ENCODE measurements at places on chromosomes 16 and 17.

DNA sequence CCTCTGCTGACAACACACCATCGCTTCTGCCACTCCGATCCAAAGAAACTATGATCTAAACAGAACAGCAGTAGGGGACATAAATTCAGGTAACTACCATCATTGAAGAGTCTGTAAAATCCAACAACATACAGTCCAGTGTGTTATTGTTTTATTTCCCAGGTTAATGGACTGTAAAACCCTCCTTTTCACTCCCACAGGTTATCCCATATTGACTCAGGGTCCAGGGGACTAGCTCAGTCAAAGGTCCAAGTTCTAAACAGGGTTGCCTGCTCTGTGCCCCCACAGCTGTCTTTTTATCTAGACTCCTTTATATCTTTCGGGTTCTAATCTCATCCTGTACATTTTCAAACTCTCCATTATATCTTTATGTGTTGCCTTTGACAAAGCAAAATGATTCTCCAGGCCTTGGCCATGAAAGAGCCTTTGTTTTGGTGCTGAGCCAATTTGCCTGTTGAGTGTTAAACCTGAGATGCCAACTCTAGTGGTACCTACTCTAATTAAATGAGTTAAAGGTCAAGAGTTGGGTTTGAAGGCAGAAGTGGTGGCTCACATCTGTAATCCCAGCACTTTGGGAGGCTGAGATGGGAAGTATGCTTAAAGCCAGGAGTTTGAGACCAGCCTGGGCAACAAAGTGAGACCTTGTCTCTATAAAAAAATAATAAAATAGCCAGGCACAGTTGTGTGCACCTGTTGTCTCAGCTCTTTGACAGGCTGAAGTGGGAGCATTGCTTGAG lies 80.5 kb downstream of the SNX11 start:
- DNase-seq = no peak

- DNase-seq = no peak
Observed at GRCh38 chr16:17204644-17205043, 266.1 kb downstream of the XYLT1 start.

DNA sequence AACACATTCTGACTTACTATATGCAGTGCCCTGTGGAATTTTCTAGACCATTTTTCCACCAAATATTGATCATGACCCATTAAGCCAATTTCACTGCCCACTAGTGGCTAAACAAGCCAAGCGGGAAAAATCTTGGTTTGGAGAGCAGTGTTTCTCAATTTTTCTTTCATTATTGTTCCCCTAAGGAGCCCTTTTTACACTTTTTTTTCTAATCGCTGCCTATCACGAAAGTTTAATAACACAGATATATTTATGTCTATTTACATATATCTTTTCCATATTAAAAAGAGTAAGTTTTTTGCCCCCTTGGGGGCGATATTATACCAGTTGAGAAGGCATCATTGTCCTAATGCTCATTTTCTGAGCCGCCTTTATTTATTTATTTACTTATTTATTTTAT lies 10.8 kb upstream of the TLCD3B start:
- no peak for DNase-seq

GRCh38 chr17:15479703-15480102 lies 12.3 kb upstream of the CDRT4 start:
- DNase-seq = no peak

DNA sequence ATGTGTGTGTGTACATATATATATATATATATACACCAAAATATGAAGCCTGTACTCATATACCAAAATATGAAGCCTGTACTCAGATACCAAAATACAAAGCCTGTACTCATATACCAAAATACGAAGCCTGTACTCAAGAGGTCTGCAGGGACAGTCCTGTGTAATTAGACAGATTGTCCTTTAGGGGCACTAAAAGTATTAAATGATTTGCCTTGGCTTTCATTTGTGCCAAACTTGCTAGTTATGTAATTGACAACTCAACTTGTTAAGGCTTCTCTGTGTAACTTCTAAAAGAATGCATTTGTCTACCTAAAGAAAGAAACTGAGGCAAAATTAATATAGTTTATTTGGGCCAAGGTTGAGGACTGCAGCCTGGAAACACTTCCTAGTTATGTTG lies 30.8 kb upstream of the DHX40 start:
- no peak for DNase-seq

DNA sequence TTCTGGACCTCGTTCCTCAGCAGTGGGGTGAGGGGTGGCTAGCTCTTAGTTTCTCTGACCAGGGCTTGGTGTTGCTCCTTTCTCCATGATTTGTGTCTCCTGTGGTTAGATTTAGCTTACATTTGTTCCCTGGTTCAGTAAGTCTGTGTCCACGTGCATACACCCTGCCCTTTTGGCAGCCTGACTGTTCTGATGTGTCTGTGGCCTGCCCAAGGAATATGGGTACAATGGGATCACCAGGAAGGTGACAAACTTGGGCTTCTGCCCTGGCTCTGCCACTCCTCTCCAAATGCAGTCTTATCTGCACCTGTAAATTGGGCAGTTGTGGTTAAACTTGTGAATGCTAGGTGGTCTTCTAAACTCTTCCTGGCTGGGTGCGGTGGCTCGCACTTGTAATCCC lies 17.5 kb downstream of the ALKBH5 start:
- no peak for DNase-seq

GRCh38 chr17:28133562-28133970 lies 91.1 kb downstream of the NLK start:
- no peak for DNase-seq

- DNase-seq = no peak
Observed at GRCh38 chr16:30428055-30428454, 1.8 kb downstream of the DCTPP1 start.

DNA sequence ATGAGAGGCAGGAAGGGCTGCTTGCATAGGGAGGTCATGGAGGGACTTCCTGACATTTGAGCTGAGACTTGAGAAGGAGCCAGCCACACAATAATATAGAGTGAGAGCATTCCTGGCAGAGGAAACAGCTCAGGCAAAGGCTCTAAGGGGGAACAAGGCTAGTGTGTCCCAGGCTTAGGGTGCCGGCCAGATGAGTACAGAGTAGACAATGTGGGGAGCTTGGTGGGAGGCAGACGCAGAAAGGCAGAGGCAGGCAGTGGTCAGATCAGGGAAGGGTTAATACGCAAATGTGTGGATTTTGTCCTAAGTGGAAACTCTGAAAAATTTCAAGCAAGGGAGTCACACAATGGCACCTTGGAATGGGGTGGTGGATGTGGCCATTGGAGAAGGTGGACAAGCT lies 31.3 kb downstream of the CD300LB start:
- DNase-seq = no peak

- DNase-seq = no peak
Observed at GRCh38 chr17:50175035-50175807, 9.4 kb downstream of the SGCA start.

GRCh38 chr17:2064980-2065785 lies 10.3 kb downstream of the HIC1 start:
- no peak for DNase-seq

GRCh38 chr16:27549464-27549745 lies 308 bp downstream of the GTF3C1 start:
- no peak for DNase-seq

GRCh38 chr16:23587726-23588125 lies 8.4 kb downstream of the NDUFAB1 start:
- no peak for DNase-seq

- DNase-seq = no peak
Observed at GRCh38 chr17:57399690-57400089, 143.4 kb downstream of the MSI2 start.

GRCh38 chr17:58679263-58680037 lies 12.4 kb downstream of the TEX14 start:
- no peak for DNase-seq

- DNase-seq = no peak
Observed at GRCh38 chr16:74745926-74746325, 28.7 kb downstream of the FA2H start.

DNA sequence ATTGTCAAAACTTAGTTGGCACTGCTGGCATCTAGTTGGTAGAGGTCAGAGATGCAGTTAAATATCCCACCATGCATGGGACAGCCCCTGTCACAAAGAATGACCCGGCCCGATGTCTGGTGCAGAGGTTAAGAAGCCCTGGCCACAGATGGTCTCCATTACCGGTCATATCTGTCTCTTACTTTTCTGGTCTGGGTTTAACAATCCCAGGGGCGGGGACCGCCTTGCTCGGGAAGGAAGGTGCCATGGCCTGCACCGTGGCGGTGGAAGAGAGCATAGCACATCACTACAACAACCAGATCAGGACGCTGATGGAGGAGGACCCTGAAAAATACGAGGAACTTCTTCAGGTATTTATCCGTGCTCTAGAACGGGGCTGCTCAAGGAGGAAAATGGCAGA lies 8.1 kb downstream of the COQ7 start:
- no peak for DNase-seq

GRCh38 chr17:76556765-76557367 lies 17.0 kb downstream of the PRCD start:
- no peak for DNase-seq

DNA sequence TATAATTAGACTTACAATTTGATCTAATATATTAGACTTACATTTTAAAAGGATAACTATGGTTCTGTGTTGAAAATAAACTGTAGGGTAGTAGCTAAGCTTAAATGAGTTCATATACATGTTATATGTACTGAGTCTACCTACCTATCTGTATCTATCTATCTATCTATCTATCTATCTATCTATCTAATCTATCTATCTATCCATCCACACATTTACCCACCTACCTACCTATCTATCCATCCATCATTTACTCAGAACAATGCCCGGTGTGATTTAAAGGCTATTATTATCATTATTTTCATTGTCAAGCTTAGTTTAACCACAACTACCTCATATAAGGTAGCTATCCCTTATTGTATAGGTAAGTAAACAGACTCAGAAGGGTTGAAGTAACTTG lies 7.0 kb downstream of the KRT10 start:
- DNase-seq = no peak

- DNase-seq = no peak
Observed at GRCh38 chr16:27436065-27436464, 34.1 kb downstream of the IL21R start.

DNA sequence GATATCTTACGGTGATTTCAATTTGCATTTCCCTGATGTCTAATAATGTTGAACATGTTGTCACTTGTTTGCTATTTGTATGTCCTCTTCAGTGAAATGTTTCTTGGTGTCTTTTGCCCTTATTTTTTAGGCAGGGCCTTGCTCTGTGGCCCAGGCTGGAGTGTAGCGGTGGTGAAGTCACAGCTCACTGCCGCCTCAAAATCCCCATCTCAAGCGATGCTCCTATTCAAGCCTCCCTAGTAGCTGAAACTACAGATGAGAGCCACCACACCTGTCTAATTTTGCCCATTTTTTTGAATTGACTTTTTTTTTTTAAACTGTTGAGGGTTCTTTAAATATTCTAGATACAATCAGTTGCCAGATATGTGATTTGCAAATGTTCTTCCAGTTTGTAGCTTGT lies 8.3 kb downstream of the UBE2G1 start:
- no peak for DNase-seq

DNA sequence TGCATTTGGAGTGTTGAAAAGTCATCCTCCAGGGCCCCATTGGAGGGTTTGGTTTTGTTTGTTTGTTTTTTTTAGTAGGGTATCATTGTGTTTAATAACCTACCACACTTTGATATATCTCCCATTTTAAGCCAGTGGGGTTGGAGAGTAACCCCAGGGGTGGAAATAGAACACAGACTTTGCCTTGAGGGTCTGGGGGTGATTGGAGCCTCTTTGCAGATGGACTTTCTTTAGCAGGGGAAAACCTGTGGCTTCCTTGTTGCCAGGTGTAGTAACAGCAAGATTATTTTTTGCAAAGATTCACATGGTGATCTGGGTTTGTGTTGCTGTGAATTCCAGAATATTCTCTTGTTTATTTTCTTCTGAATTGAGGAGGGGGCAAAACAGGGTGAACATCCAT lies 1.5 kb downstream of the ABCC1 start:
- DNase-seq = no peak

DNA sequence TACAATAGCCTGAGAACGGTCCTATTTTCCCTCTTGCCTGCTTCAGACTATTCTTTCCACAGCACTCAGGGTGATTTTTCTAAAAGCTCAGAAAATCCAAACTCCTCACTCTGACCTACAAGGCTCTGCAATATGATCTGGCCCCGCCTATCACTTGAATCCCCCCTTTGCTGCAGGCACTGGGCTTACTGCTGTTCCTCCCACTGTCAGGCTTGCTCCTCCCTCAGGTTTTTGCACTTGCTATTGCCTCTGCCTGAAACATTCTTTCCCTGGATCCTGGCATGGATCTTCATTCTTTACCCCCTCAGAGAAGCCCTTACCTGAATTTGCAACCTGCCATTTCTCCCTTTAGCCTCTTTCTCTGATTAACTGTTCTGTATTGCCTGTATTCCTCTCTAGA lies 52.3 kb downstream of the RPGRIP1L start:
- DNase-seq = no peak

GRCh38 chr16:19411298-19411697 lies 6.4 kb upstream of the TMC5 start:
- DNase-seq = no peak

GRCh38 chr16:1403733-1404132 lies 10.8 kb downstream of the UNKL start:
- no peak for DNase-seq

- DNase-seq = no peak
Observed at GRCh38 chr17:75571885-75572215, 15.8 kb upstream of the MYO15B start.

GRCh38 chr16:84464116-84464515 lies 40.3 kb downstream of the MEAK7 start:
- no peak for DNase-seq

GRCh38 chr17:34892461-34893249 lies 68.6 kb downstream of the CCT6B start:
- no peak for DNase-seq

- DNase-seq = peak; percentile 60
Observed at GRCh38 chr17:58317421-58318064, 11.1 kb downstream of the TSPOAP1 start.

DNA sequence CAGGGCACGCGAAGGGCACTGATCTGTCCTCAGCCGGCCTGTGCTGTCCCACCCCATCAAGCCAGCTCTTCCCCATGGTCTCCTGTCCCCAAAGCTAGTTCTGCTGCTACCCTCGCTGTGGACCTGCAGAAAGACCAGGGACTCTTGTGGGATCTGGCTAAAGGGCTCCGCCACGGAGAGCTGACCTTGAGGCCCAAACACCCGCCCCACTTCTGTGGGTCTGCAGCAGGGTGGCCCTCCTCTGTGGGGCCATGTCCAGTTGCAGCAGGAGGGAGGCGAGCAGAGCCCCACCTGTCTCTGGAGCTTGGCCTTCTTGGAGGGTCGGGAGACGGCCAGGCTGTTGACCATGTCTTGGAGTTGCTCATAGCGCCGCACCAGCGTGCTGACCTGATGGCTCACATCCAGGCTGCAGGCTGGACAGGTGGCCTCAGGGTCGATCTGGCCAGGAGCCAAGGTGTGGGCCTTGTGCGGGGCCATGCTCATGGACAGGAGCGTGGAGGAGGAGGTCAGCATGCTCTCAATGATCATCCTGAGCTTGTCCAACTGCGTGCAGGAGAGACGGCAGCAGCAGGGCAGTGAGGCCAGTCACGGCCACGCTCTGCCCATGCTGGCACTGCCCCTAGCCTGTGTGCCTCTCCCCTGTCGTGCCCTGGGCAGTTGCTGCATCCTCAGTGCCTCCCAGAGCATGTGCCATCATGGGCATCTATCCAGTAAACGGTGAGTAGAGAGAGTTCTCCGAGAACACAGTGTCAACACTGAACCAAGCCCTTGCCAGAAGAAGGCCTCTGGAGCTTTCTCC lies 16.6 kb downstream of the UBALD2 start:
- DNase-seq = no peak
